ENCODE measurements at places on chromosomes 6 and 20.
A peak's percentile ranks its signal among the peaks of the same experiment; 100 is the strongest.

GRCh38 chr20:59571551-59572314, 32.6 kb upstream of the PHACTR3 start:
- peak; percentile 79 for DNase-seq

GRCh38 chr20:58192567-58192966, 35.9 kb downstream of the ANKRD60 start:
- DNase-seq = peak; percentile 20

DNA sequence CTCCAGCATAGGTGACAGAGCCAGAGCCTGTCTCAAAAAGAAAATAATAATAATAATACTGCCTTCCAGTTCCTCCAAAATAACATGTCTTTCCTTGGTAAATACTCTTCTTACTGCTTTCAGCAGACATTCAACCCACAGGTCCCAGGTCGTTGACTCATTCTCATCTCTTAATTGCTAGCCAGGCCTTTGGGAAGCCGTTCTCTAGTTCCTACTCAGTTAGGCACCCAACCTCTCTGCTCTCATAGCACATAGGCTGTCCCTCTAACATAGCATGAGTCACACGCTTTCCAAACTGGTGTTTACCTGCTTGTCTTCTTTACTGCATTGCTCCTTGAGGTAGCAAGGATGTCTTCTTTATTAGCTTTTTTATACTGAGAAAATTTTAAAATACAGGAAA, 98.8 kb downstream of the LAMA2 start:
- no peak for DNase-seq

GRCh38 chr6:89148016-89148750, 2.3 kb downstream of the PM20D2 start:
- no peak for DNase-seq

- no peak for DNase-seq
Measured at GRCh38 chr20:14288341-14289330, 48.8 kb downstream of the FLRT3 start.

- DNase-seq = peak; percentile 99
Measured at GRCh38 chr6:27753668-27754407, 158.4 kb downstream of the OR2B2 start.

DNA sequence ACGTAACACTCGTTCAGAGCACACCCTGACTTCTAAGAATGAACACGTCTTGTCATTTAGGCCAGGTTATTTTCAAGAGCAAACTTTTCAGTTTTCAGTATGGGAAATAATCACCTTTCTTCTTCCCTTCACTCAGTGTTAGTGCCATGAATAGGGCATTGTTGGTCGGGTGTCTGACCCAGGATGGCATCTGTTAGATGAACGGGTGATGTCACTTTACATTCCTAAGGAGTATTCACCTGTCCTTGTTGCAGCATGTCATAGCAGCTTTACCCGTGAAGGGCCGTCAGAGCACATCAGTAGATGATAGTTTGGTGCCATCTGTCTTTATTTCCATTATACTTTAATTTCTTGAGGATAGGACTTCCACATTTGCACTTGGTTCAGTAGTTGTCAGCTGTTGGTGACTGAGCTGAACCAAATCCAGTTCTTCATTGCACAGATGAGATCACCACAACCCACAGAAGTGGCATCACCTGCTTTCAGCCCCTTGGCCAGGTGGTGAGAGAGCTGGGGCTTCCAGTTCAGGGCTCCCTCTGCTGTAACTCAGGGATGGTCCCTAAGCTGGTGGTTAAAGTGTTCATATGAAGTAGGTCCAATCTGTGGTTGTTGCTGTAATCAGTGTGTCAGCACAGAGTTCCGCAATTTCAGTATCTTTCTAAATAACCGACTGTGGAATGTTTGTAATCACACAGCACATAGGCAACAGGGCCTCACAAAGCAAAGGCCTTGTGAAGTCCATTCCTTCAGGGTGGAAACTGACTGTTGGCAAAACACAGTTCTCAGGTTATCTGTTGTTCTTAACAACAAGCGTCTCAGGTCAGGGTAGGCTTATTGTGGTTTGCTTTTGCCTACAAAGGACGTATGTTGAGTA, 68.2 kb downstream of the FAM120B start:
- no peak for DNase-seq

DNA sequence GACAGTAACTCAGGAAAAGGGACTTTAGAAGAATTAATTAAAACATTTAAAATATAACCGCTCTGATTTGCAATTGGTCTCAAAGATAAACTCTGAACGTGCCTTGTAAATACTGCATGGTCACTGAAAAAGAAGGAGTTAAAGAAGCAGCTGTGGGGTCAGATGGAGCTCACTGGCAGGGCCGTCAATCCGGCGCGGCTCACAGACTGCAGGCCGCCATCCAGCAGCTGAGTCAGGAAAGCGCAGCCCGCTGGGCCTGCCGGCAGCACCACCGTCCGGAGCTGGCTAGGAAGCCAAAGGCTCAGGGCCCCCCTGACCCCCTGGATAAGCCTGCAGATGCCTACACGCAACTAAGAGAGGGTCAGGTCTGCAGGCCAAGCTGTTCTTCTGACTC, 54.2 kb upstream of the FRMD1 start:
- peak; percentile 31 for DNase-seq
